HT1080 (cell line): ENCODE measurements at places on chromosomes 6 and 20. TPM values are rescaled to one million over a fixed set of nuclear protein-coding genes. Genes with fewer than 3 reads are reported as not detected.

The SLC18B1 gene
- total RNA-seq, result 4.5 and 5.5 TPM in 2 replicates

The TRIM15 gene
- not detected in 2 replicates for total RNA-seq

DNA sequence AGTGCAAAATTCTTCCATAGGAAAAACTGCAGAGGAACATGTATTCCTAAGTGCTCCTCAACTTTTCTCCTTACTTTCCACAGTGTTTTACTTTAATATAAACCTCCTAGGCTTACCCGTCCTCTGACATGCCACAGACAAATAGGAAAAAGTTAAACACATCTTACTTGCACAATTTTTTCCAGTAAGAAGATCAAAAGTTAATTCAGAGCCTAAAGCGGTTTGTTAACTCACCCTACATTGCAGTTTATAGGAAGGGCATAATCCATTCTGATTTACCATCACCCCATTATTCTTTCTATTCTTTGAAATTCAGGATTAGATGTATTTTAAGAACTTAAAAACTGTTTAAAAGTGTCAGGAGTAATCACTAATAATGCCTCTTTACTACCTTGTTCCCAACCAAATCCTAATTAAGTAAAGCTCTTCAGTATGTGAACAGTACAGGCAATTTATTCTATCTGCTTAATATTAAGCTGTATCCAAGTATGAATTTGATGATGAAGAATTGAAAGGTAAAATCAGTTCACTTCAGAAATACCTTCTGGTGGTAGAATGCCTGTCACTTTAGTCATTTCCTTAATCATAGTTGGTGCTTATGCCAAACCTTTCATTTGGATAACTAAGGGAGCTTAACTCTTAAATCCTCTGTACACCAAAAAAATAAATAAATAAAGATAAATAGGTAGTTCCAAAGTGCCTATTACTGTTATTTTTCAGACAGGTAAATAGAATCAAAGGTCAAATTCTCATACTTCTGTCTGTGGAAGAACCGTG, 292.0 kb downstream of the ALDH8A1 start:
- peak; percentile 25 for DNase-seq

- no peak for DNase-seq
Observed at GRCh38 chr6:48419992-48420391, 309.0 kb upstream of the PTCHD4 start.

DNA sequence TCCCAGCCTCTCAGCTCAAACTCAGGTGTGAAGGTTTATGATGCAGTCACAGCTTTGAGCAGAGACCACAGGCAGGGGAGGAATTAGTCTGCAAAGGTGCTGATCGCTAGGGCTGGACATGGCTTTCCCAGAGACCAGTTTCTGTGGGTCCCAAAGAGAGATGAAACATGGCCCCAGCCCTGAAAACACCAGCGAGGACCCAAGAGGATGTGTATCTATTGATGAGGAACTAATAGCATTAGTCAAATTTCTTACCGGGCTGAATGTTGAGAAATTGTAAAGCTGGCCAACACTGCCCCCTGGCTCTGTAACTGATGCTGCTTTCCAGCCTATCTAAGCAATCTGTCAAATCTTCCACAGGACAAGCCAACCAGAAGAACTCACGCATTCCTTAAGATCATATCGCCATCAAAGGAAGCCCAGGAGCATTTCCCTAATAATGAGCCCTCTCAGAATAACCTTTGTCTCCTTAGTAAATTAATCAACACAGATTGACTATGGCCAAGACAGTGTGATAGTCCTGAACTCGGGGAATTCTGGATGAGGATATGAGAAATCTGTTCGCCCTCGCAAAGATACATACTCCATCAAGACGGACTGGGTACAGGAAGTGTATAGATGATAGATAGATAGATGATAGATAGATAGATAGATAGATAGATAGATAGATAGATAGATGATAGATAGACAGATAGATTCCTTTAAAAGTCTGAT, 7.8 kb upstream of the ACSS1 start:
- DNase-seq, result peak; percentile 32

DNA sequence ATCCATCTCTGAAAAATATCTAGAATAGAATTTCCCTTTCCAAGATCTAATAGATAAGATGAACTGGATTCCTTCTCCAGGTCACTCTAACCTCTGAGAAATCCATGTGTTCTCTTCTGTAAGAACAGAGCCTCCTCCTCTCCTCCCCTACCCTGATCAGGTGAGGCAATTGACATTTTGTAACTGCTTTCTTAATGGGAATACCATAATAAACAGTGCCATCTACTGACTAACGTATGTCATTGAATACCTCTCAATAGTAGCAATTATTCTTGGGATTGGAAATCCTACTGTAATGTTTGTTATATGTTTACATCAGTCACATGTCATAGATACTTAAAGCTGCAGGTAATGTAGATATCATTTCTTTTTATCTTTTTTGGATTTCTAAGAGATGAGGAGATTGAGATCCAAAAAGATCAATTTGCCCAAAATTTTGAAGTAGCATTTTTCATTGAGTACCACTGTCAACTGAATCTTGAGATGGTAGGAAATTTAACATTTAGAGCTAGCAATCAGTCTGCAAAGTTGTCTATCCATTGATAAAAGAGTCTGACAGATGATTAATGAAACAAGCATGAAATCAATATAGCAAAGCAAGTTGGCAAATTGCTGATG, 365.8 kb upstream of the HSF2 start:
- peak; percentile 31 for DNase-seq

GRCh38 chr6:147826698-147827097, 318.2 kb downstream of the SAMD5 start:
- no peak for DNase-seq

- DNase-seq, result no peak
Observed at GRCh38 chr20:34452281-34452982, 63.8 kb upstream of the DYNLRB1 start.

DNA sequence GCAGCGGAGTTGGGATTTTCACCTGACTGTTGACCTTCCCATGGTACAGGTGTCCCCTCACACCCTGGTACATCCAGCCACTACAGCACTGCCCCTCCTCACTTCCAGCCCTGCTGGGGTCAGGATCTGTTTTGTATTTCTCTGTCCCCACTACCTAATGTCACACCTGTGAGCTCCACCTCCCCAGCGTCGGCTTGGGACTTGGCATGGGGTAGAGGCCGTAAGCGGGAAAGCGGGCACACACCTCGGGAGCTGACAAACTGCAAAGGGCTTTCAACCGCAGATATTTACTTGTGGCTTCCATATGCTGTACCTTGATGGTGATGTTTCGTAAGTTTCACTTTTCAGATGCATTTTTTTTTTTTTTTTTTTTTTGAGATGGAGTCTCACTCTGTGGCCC, 5.4 kb upstream of the CCN5 start:
- DNase-seq, result no peak
